ENCODE measurements at places on chromosomes 2 and 18. TPM values are rescaled to one million over a fixed set of nuclear protein-coding genes. Genes with fewer than 3 reads are reported as not detected.

Gene DSG1
- not detected for total RNA-seq

Gene OXER1
- under 0.01 TPM for total RNA-seq

Gene LYG2
- total RNA-seq = not detected

Gene MSTN
- 0.09 TPM for total RNA-seq

Gene MDH1B
- 1.4 TPM for total RNA-seq

Gene CCL20
- total RNA-seq = 0.28 TPM

Gene COA5
- total RNA-seq = 39.7 TPM

Gene ZSCAN30
- total RNA-seq = 15.1 TPM

Gene PPM1B
- 27.3 TPM for total RNA-seq

Gene ANKRD36B
- total RNA-seq = 20.7 TPM

Gene KIF5C
- total RNA-seq = 0.09 TPM

Gene ACTG2
- 20.1 TPM for total RNA-seq

Gene LAMA3
- 19.1 TPM for total RNA-seq

Gene SCTR
- not detected for total RNA-seq

Gene GREB1
- total RNA-seq = 1.3 TPM

Gene SLC8A1
- total RNA-seq = 13.1 TPM

Gene CYS1
- 2.0 TPM for total RNA-seq

Gene NCL
- total RNA-seq = 198 TPM

Gene DSG3
- 0.28 TPM for total RNA-seq

Gene TIGD1
- total RNA-seq = 1.8 TPM

Gene FBXO36
- total RNA-seq = 3.8 TPM

Gene TMEFF2
- total RNA-seq = 3.0 TPM

Gene SLC1A4
- 13.3 TPM for total RNA-seq

Gene SSB
- 74.7 TPM for total RNA-seq

Gene FIGN
- total RNA-seq = 0.65 TPM

Gene PDCL3
- total RNA-seq = 10.2 TPM

Gene SCYGR4
- total RNA-seq = not detected

Gene DYNAP
- total RNA-seq = not detected

Gene SPATA3
- not detected for total RNA-seq

Gene PSMA8
- total RNA-seq = not detected

Gene ARHGEF4
- total RNA-seq = 4.8 TPM

Gene GPR155
- 4.8 TPM for total RNA-seq

Gene GULP1
- 70.3 TPM for total RNA-seq

Gene DPP10
- not detected for total RNA-seq

Gene OTOF
- total RNA-seq = 0.14 TPM

Gene LCT
- total RNA-seq = not detected

Gene CNRIP1
- total RNA-seq = 28.4 TPM

Gene HOXD12
- not detected for total RNA-seq

Gene PLCL1
- total RNA-seq = 1.1 TPM

Gene STPG4
- 0.37 TPM for total RNA-seq

Gene NMUR1
- not detected for total RNA-seq

Gene RNF125
- total RNA-seq = 0.28 TPM

Gene DNER
- 0.83 TPM for total RNA-seq

Gene L3MBTL4
- total RNA-seq = 0.28 TPM

Gene MAP3K19
- not detected for total RNA-seq

Gene DNAJC5G
- total RNA-seq = not detected

Gene SPAST
- 20.1 TPM for total RNA-seq

Gene GRP
- not detected for total RNA-seq

Gene ERFE
- total RNA-seq = 7.3 TPM

Measured in smooth muscle cell of bladder (primary cell).